T47D (cell line): ENCODE measurements at places on chromosomes 1 and 21.

GRCh38 chr1:90176530-90176929, 181.6 kb downstream of the ZNF326 start:
- no peak for DNase-seq

DNA sequence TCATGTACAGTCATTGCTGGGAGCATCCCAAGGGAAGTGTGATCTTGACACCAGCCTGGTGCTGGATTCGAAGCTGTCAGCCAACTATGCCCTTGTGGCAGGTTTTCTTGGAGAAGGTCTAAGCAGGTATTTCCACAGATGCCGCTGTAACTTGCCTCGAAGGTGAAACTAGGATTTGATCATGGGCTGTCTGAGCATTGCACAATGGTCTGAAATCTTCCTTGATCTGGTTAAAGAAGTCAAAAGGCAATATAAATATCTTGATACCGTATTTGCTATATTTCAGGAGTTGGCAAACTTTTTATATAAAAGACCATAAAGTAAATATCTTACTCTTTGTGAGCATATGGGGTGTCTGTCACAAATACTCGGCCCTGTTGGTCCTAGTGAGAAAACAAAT, 206.8 kb downstream of the LYPLAL1 start:
- DNase-seq, result no peak

- DNase-seq, result no peak
Measured at GRCh38 chr1:207429963-207430362, 24.2 kb upstream of the CR2 start.

- no peak for DNase-seq
Measured at GRCh38 chr1:43315481-43315880, 14.7 kb downstream of the TIE1 start.

DNA sequence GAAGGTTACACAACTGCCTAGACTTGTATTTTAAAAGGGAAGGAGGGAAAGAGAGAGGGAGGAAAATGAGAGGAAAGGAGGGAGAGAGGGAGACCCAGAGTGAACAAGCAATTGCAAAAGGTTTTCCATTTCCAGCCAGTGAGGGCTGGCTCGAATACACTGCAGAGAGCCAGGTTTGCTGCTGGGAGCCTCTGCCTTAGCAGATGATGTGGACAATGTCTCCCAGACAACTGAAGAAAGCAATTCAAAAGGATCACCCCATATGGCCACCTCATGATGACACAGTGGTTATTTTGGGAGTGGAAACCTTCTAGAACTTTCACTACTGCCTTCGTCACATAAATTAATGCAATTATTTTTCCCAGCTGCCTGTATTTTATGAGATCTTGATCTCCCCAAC, 86.4 kb downstream of the BCAR3 start:
- no peak for DNase-seq

GRCh38 chr1:178189814-178190213, 95.9 kb downstream of the RASAL2 start:
- DNase-seq, result peak; percentile 36

- no peak for DNase-seq
Measured at GRCh38 chr1:80988926-80989325, 811.8 kb upstream of the ADGRL2 start.

DNA sequence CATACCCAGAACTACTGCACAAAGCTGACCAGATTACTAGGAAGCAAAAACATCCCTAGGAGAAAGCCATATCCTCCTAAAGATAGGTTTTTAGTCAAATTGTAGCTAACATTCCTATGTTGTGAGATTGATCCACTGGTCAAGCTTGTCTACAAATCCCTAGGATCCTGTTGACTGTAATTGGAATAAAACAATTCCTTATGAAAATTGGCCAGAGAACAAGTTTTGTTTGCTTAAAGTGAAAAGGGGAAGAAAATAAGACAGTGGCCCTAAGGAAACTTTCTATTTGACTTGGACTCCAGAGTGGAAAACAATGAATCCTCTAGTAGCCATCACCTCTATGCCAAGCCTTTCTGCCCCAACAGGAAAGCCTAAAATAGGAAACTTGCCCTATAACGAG, 645.2 kb upstream of the USP24 start:
- no peak for DNase-seq

DNA sequence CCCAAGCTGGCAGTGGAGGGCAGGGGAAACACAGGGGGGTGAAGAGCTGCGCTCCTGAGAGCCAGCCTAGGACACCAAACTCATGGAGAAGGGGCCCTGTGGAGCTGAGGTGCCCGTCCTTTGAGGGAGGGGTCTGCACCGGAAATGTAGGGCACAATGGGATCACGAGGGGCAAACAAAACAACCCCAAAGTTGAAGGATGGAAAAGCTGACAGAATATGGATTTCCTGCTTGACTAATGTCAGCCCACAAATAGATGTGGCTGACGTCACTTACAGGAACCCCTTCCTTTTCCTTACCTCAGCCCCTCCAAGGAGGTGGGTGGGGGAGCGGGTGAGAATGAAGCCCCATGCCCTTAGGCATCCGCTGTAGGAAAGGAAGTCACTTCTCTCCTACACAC, 110.9 kb downstream of the KCNN3 start:
- no peak for DNase-seq

GRCh38 chr21:38956521-38956855, 150.8 kb downstream of the ETS2 start:
- no peak for DNase-seq

DNA sequence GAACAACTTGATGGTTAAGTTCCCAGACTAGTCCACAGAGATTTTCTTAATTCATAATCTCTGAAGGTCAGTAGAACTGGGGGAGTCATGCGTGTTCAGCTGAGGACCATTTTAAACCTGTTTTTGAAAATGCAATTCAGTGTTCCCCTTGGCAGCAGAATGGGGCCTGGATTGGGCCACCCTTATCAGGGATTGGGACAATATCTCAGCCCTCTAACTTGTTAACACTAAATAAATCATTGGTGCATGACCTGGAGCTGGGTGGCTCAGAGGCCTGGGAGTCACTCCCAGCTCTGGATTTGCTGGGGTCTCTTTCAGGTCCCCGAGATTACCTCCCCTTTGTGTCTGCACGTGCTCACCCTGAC, 55.3 kb downstream of the MRPS6 start:
- DNase-seq, result no peak

DNA sequence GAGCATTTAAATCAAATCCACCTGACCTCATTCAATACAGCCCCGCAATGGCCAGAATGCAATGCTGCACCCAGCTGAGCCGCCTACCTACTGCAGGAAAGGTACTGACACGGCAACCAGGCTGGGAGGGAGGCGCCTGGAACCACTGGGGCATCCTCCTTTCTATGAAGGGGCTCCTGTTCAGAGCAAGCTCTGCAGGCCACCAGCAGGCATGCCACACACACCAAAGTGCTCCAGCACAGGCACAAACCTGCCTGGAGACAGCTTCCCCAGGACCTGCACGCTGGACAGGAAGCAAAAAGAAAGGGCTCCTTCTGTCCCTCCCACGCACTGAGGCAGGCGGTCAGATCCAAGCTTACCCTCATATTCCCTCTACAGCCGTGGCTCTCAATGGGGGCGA, 21.2 kb downstream of the CTNNBIP1 start:
- DNase-seq, result no peak

GRCh38 chr1:183947988-183948387, 89.5 kb downstream of the COLGALT2 start:
- DNase-seq, result no peak

- no peak for DNase-seq
Measured at GRCh38 chr1:54866801-54867716, 19.9 kb downstream of the DHCR24 start.

DNA sequence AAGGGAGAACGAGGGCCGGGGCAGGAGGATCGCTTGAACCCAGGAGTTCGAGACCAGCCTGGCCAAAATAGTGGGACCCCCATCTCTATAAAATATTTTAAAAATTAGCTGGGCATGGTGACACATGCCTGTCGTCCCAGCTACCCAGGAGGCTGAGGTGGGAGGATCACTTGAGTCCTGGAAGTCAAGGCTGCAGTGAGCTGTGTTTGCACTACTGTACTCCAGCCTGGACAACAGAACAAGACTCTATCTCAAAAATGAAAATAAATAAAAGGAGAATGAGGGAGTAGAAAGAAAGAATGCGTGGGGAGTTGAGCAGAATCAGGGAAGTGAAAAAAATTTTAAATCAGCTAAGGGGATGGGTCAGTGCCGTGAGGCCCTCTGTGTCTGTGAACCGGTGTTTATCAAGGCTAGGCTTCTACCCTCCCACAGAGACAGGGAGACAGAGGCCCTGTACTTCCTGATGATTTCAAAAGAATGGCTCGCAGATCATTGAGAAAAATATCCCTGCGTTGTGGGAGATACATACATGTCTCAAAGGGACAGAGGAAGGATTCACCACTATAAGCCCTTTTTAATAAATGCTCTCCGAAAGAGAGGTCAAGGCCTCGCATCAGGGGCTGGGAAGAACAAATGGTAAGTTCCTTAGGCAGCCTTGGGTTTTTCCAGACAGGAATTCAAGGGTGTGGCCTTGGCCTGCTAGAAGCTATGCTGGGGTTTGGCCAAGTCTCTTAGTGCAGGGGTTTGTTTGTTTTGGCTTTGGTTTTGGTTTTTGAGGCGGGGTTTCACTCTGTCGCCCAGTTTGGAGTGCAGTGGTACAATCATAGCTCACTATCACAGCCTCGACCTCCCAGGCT, 20.7 kb downstream of the IL10RB start:
- no peak for DNase-seq

DNA sequence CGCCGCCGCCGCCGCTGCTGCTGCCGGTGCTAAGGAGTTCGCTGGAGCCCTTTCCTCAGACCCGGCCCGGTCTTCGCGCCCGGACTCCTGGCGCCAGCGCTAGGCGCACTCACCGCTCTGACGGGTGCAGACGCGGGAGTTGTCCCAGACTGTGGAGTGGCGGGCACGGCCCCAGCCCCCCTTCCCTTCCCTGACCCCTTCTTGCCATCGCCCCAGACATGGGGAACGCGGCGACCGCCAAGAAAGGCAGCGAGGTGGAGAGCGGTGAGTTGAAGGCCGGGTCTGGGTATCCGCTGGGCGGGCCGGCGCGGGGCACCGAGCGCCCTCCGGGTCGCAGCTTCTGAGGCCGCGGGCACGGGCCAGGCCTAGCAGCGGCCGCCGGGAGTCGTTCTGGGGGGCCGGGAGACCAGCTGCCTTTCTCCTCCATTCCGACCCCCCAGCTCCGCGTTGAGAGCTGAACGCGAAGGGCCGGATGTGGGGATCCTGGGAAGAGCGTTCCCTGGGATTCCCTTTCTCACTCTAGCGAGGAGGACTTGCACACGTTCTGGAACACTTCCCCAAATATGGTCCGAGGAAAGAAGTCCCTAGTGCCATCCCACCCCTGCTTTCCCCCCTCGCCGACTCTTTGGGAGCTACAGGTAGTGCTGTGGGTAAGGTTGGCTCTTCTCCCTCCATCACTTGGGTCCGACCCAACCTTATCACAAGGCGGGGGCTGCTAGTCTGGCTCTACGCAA, 65.8 kb upstream of the PRKACB start:
- peak; percentile 5 for DNase-seq

GRCh38 chr1:96291468-96291867, 430.1 kb upstream of the PTBP2 start:
- DNase-seq, result no peak

GRCh38 chr1:31696242-31696641, 7.6 kb downstream of the COL16A1 start:
- DNase-seq, result peak; percentile 31

DNA sequence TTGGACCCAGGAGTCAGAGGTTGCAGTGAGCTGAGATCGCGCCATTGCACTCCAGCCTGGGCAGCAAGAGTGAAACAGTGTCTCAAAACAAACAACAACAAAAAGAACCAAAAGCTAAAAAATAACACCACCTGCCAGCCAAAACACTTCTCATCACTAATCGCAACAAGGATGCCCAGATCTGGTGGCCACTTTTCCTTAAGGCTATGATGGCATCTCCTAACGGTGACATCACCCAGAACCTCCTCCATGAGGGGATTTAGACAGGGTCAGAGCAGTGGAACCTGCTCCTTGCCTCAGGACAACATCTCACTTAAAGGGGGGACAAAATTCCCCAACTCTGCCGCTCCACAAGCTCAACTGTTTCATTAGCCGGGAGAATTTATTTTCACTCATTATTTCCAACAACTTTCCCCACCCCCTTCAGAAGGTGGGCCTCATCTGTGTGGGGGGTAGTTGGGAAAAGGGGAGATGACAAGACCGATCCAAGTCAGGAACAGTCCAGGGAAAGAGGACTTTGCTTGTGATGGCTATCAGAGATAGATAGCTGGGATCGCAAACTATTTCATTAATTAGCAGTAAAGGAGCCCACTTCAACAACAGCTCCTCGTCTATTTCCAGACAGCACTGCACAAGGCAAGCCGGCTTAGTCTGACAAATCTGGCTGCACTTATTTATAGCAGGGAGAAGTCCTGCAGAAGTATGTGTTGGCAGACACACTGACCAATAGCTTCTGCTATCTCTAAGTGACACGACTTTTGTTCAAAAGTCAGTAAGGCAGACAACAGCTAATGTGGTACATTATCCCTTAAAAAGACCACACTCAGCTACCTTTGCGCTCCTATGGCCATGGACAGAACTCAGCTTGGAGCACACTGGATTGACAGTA, 2.6 kb downstream of the PABPC4 start:
- DNase-seq, result no peak

GRCh38 chr1:16199700-16200099, 12.8 kb downstream of the ARHGEF19 start:
- DNase-seq, result no peak

DNA sequence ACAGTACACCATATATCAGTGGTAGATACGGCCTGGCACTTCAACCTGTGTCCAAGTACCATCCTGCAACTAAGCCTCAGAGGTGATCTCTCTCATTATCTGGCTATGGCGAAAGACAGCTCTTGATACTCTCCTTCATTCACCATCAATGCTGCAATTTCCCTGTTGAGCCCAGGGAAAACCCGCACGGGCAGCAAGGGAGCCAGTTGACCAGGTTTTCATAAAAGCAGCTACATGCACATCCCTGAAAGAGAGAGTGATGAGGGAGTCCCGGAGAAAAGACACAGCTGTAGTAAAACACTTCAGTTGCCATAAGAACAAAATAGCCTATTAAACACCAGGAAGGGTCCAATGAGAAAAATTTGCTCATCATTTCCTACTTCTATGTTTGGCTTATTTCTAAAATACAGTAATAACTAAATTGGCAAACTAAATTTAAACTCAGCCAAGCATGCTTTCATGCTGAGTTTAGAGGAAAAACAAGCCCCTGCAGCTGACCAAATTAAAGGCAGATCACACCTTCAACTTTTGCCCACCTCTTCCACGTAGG, 68.3 kb downstream of the CAPZB start:
- no peak for DNase-seq

- no peak for DNase-seq
Measured at GRCh38 chr1:44939061-44939460, 47.3 kb downstream of the EIF2B3 start.

DNA sequence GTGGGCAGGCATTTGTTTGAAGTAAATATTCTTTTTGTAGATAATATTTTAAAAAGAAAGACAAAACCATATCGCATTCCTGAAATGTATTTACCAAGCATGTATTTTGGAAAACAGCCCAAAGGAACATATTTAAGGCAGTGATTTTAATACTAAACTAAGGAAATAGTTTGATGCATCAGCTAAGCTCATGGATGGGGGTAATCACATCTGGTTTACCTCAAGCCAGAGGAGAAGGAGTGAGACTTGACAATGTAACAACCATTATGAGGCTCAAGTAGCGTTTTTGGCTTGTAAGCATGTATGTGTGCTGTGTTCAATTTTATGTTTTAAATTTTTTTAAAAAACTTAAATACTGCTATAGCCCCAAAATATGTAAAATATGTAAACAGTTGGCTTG, 390.5 kb downstream of the DISC1 start:
- no peak for DNase-seq

GRCh38 chr1:239951511-239952140, 140.1 kb upstream of the FMN2 start:
- peak; percentile 72 for DNase-seq
